Natural killer cell (primary cell): ENCODE measurements at places on chromosomes 5 and 9. TPM values are rescaled to one million over a fixed set of nuclear protein-coding genes. Genes with fewer than 3 reads are reported as not detected.

DNA sequence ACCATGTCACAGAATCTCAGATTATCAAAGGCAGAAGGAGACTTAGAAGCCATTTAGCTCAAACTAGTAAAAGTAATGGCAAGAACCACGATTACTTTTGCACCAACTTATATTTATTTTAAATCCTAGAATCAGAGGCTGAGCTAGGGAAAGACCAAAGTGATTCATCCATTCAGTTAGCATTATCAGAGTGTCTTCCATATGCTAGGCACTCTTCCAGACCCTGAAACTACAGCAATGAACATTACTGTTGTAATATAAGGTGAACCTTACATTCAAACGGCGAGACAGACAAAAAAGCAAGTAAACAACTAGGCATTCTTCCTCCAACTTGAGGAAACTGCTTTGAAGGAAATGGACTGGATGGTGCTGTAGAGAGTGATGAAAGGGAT lies 7.9 kb downstream of the PDE6A start:
- no peak overlapping the region for H3K4me3 ChIP-seq
- H3K27ac ChIP-seq = no peak overlapping the region
- no peaks in the 10 kb centered on the region for H3K36me3 ChIP-seq
- H3K27me3 ChIP-seq = no peaks in the 10 kb centered on the region

Gene C9
- total RNA-seq = not detected

Gene TAF11L12
- not detected for total RNA-seq

Gene SLC25A2
- not detected for total RNA-seq

DNA sequence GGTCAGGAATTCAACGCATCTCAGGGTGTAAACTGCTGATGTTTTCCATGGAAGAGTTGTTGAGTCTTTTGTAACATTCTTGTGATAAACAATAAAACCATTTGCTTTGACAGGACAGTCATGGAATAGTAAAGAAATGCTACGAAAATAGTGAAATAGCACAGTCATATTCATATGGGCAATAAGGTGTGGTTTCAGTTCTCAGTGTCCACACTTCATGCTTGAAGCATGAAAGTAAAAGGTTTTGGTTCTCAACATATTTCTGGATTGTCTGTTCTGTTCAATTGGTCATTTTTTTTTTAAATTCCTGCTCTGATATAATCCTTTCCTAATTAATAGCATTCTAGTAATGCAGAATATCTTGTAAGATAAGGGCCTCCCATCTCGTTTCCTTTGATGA lies 467.6 kb upstream of the ZNF608 start:
- no peaks in the 10 kb centered on the region for H3K36me3 ChIP-seq
- DNase-seq = no peak
- H3K4me1 ChIP-seq = no peaks in the 10 kb centered on the region
- no peaks in the 10 kb centered on the region for H3K27me3 ChIP-seq

GRCh38 chr5:144122081-144122480 lies 48.4 kb downstream of the YIPF5 start:
- H3K27ac ChIP-seq = no peak overlapping the region
- no peak for DNase-seq
- no peaks in the 10 kb centered on the region for H3K4me1 ChIP-seq
- H3K27me3 ChIP-seq = no peaks in the 10 kb centered on the region
- H3K4me3 ChIP-seq = no peak overlapping the region

- no peaks in the 10 kb centered on the region for H3K27me3 ChIP-seq
- H3K4me3 ChIP-seq = no peak overlapping the region
- H3K36me3 ChIP-seq = no peaks in the 10 kb centered on the region
- DNase-seq = no peak
- peaks cover 59% of the 10 kb centered on the region for H3K4me1 ChIP-seq
Observed at GRCh38 chr9:121271368-121272341, 3.7 kb downstream of the GSN start.

Gene PCDHB15
- not detected for total RNA-seq

Gene OR13C2
- total RNA-seq = not detected

GRCh38 chr5:78974601-78975000 lies 10.5 kb downstream of the ARSB start:
- no peak for DNase-seq
- H3K27me3 ChIP-seq = no peaks in the 10 kb centered on the region

Gene HMCN2
- total RNA-seq = not detected

Gene GRPEL2
- 12.9 TPM for total RNA-seq

DNA sequence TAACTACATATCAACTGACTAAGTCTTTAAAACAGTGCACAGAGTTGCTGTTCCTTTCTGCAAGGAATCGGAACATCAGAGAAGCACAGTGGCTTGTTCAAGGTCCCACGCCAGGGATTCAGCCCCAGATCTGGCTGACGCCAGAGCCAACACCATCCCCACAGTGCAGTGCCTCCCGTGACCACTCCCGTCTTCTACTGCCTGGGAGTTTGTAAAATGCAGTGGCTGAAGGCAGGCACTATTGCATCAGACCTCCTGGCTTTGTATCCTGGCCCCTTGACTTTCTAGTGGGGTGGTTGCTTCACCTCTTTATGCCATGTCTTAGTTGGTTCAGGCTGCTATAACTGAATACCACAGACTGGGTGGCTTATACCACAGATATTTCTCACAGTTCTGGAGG lies 131.0 kb downstream of the NSG2 start:
- no peak overlapping the region for H3K4me3 ChIP-seq
- no peak for DNase-seq
- no peaks in the 10 kb centered on the region for H3K36me3 ChIP-seq
- H3K27me3 ChIP-seq = no peaks in the 10 kb centered on the region

DNA sequence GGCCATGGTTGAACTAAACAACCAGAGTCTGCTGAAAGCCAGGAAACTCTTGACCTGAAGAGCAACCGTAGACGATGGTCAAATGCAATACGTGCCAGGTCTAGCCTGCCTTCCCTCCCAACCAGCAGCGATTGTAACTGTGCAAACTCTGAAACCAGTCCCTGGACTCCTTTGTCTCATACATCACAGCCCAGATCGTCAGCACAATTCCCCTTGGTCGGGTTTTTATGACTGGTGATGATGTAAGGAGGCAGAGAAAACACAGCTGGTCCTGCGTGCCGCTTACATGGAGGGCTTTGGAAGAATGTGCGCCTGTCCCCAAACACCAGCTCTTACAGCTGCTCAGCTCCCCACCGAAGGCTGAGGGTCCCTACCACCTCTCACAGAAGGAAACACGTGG lies 24.6 kb downstream of the SMIM23 start:
- no peaks in the 10 kb centered on the region for H3K36me3 ChIP-seq
- no peak overlapping the region for H3K27ac ChIP-seq
- H3K27me3 ChIP-seq = peaks cover 7% of the 10 kb centered on the region

Gene SPATA9
- total RNA-seq = 2.0 TPM

DNA sequence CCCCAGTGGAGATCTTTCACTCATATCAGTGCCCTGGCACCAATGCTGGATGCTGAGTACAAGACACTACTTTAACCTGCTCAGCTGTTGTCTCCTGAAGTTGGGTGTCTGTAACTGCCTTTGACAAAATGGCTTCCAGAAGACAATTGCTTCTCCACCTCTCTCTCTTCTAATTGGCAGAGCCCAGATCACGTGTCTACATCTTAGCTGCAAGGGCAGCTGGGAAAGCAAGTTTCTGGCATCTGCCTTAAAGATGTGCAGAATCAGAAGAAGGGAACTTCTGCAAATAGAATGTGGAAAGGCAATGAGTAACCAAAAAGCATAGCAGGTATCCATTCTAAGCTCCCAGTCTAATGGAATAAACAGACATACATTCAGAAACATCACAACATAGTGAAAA lies 81.1 kb downstream of the PDZD2 start:
- H3K27ac ChIP-seq = no peak overlapping the region
- no peaks in the 10 kb centered on the region for H3K27me3 ChIP-seq
- H3K4me3 ChIP-seq = no peak overlapping the region
- H3K4me1 ChIP-seq = no peaks in the 10 kb centered on the region

DNA sequence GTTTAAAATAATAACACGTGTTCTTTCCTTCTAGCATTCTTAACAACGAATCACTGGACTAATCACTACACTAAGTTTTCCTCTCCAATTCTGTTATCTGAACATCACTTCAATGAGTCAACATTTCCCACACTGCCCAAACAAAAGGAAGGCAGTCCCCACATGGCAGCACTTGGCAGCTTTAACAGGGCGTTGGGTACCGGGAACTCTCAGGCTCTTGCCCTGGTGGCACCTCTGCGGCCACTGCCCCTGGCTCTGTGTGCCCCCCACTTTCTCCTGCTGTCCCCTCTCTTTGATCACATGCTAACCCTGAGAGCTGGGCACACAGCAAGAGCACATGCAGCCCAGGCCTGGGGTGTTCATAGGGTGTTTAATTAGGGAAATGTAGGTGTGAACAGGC lies 15.7 kb downstream of the SLC6A3 start:
- H3K4me3 ChIP-seq = no peak overlapping the region
- H3K4me1 ChIP-seq = no peaks in the 10 kb centered on the region
- no peak for DNase-seq

DNA sequence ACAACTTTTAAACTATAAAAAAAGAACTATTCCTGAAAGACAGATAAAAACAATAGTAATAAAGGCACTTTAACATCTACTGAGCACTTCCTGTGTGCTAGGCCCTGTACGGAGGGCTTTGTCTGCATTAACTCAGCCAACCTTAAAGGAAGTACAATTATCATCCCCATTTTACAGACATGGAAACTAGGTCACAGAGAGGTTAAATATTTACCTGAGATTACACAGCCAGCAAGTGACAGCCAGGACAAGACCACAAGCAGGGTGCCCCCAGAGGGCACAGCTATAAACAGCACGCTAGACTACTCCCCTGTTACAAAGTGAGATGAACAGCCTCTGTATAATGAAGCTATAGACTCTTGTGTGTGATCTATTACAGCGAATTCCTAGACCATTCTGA lies 25.5 kb downstream of the DDX31 start:
- H3K4me1 ChIP-seq = no peaks in the 10 kb centered on the region
- DNase-seq = no peak
- no peaks in the 10 kb centered on the region for H3K27me3 ChIP-seq
- H3K27ac ChIP-seq = no peak overlapping the region
- H3K36me3 ChIP-seq = peaks cover 88% of the 10 kb centered on the region

DNA sequence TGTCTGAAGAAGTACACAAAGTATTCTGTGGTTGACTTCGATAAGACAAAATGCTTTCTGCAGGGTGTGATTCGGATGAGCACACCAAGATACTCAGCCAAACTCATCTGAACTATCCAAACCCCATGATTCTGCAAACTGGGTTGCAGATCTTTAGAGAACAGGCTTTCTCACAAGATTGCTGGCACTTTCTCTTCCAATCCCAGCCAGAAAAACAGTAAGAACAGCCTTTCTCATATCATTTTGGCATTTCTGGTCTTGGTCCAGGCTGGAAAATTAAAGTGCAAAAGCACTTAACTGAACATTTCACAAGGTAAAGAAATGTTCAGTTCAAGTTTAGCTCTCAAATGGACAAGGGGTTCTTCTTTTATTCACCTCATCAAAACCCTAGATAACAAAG lies 269.1 kb downstream of the NR2F1-AS1 start:
- no peak for DNase-seq
- H3K36me3 ChIP-seq = no peaks in the 10 kb centered on the region
- H3K4me3 ChIP-seq = no peak overlapping the region

Gene SLC36A3
- not detected for total RNA-seq

Gene FBLL1
- total RNA-seq = not detected

Gene KCNV2
- not detected for total RNA-seq

DNA sequence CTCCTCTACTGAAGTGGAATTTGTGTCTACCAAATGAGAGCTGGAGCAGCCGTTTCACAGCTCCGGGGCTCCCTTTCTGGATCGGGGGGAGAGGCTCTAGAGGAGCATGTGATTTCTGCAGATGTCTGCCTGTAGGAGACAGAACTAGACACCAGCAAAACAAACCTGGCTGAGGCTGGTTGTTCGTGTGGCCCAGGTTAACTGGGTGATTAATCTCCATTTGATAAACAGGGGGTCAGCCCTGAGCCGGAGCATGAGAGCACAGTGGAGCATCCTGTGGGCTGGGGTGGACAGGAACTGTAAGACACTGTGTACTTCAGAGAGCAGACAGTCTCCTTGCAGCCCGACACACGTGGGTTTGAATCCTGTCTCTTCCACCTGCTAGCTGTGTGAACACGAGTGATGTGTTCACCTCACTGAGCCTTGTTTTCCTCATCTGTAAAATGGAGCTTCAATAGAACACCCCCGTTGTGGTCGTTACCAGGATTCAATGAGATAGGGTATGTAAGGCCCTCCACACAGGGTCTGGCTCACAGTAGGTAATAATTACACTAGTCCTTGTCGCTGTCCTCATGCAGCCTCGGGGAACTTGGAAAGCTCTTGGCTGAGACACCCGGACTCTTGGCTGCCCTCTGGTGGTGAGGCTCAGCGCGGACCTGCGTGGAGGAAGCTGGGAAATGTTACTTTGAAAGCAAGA lies 12.9 kb downstream of the CXCL14 start:
- no peaks in the 10 kb centered on the region for H3K27me3 ChIP-seq
- H3K27ac ChIP-seq = no peak overlapping the region
- no peak overlapping the region for H3K4me3 ChIP-seq
- DNase-seq = peak; percentile 63

DNA sequence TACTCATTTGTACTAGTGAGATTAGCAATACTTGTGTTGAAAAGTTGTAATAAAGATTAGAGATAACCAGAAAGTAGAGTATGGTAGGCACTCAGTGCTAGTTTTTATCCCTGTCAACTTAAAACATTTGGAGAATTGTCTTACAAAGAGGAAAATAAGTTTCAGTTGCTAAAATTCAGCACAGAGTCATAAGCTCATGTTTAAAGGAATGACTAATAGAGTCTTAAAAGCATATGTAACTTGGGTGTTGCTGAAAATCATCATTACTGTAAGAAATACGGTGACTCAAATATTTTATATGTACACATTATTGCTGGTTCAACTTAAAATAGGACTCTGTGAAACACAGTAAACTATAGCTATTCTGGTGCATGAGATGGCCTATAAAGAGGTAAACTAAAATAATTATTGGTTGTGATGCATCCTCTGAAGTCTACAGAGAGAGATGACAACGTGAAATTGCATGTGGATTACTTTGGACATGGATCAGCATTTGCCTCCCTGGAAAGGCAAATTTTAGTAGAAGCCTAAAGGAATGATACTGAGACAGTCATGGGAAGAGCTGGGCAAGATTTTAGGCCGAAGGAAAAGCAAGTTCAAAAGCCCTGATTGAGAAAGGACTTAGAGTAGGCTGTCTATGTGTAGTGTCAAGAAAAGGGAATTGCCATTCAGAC lies 34.6 kb downstream of the SGCD start:
- H3K36me3 ChIP-seq = no peaks in the 10 kb centered on the region
- H3K4me3 ChIP-seq = no peak overlapping the region
- no peak for DNase-seq
- no peaks in the 10 kb centered on the region for H3K4me1 ChIP-seq
- no peaks in the 10 kb centered on the region for H3K27me3 ChIP-seq

- no peak overlapping the region for H3K4me3 ChIP-seq
- H3K27ac ChIP-seq = no peak overlapping the region
- no peak for DNase-seq
- H3K36me3 ChIP-seq = no peaks in the 10 kb centered on the region
- H3K27me3 ChIP-seq = peaks cover 19% of the 10 kb centered on the region
Observed at GRCh38 chr5:175659546-175660253, 1.8 kb downstream of the HRH2 start.

- no peaks in the 10 kb centered on the region for H3K4me1 ChIP-seq
- H3K4me3 ChIP-seq = no peak overlapping the region
- no peaks in the 10 kb centered on the region for H3K27me3 ChIP-seq
- no peak overlapping the region for H3K27ac ChIP-seq
- H3K36me3 ChIP-seq = no peaks in the 10 kb centered on the region
- DNase-seq = no peak
Observed at GRCh38 chr9:118326326-118326725, 622.1 kb downstream of the TLR4 start.

Gene LURAP1L
- total RNA-seq = not detected
